NCI-H524 (cell line): ENCODE measurements at places on chromosomes 11 and 22.

GRCh38 chr11:112455791-112456190 lies 195.1 kb upstream of the PLET1 start:
- no peak for DNase-seq

DNA sequence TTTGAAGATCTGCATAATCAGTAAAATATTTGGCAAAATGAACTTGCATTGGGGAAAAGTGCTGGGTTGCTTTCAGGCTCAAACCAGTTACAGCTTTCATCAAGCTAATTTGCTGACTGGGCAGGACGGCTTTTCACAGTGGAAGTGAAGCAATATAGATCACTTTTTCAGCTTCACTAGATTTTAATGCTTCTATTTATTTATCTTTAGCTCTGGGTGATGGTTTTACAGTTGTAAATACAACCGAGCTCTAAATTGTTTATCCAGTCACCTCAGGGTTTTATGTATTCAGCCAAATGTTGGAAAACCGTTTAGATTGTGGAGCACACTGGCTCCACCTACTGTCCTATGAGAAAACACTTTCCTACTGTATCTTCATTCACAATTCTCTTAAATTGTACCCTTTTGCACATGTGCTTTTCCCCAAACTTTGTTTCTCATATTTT lies 58.2 kb downstream of the ACER3 start:
- DNase-seq = peak; percentile 69

DNA sequence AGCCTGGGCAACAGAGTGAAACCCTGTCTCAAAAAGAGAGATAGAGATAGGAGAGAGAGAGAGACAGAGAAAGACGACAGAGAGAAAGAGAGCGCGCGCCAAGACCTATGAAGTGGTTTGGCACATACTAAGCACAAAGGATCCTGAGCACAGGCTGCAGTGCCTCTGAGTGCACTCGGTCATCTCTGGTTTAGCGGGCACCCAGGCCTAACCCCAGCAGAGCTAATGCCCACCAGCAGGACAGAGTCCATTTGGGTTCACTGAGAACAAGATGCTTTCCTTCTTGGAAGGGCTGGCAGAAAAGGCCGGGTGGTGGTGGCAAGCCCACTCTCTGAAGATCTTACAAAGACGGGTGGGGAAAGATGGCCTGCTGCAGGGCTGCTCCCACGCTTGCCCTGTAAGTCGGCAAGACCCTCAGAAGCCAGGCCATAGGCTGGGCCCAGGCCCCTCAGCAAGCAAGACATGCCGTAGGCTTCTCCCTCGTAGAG lies 3.3 kb downstream of the SCARF2 start:
- no peak for DNase-seq

DNA sequence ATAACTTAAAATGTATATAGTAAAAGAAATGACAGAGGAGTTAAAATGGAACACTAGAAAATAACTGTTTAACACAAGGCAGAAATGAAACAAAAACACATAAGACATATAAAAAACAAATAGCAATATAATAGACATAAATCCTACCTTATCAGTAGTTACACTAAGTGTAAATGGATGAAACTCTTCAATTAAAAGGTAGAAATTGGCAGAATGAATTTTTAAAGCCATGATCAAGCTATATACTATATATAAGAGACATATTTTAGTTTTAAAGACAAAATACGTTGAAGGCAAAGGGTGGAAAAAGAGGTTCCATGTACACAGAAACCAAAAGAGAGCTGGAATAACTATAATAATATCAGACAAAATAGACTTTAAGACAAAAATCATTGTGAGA lies 4.9 kb upstream of the TMPRSS5 start:
- no peak for DNase-seq

DNA sequence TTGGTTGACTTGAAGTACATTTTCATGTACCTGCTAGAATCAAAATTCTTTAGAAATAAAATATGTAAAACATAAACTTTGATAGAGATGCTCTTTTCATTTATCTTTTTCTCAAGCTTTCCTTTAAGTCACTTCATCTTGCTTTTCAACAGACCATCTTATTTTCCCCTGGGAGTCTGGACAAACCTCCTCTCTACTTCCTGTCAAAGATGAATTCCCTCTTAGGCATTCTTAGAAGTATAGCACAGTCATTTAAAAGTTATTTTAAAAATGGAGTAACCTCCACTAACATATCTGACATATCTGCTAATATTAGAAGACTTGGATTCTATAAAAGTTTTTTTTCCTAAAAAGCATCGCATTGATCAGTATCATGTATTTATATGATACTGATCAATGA lies 84.8 kb upstream of the PAX6 start:
- no peak for DNase-seq

DNA sequence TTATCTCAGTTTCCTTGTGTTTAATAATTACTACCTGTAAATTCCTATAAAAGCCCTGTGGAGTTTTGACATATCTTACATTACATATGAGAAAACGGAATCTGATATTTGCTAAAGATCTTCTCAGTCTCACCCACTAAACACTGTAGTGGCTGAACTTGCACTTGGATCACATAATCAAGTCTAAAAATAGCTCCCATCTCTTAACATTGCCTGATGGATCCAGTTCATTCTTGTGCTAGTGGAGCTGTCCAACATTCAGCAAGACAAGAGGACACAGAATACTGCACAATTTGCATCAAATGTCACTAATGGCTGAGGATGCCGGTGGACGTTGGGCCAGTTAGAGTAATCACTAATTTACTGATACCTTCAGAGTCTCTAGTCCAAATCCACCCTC lies 569.9 kb upstream of the ANO5 start:
- DNase-seq = peak; percentile 15

GRCh38 chr11:6402061-6402470 lies 11.8 kb downstream of the SMPD1 start:
- no peak for DNase-seq

DNA sequence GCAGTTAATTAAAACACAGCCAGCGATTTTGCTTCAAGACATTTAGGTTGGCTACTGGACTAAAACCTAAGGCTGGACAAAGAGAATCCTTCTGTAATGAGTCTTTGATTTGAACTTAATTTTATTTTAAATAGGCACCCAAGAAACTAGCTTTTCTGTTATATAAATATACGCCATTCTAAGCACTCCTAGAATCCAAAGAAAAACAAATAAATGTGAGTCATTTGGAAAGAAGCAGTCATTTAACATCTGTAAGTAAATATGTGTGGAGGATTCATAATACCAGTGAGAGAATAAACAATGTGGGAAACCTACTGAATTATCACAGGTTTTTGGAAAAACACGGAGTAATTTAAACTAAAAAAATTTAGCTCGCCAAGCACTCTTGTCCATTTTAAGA lies 1.2 kb upstream of the TECTA start:
- DNase-seq = no peak

DNA sequence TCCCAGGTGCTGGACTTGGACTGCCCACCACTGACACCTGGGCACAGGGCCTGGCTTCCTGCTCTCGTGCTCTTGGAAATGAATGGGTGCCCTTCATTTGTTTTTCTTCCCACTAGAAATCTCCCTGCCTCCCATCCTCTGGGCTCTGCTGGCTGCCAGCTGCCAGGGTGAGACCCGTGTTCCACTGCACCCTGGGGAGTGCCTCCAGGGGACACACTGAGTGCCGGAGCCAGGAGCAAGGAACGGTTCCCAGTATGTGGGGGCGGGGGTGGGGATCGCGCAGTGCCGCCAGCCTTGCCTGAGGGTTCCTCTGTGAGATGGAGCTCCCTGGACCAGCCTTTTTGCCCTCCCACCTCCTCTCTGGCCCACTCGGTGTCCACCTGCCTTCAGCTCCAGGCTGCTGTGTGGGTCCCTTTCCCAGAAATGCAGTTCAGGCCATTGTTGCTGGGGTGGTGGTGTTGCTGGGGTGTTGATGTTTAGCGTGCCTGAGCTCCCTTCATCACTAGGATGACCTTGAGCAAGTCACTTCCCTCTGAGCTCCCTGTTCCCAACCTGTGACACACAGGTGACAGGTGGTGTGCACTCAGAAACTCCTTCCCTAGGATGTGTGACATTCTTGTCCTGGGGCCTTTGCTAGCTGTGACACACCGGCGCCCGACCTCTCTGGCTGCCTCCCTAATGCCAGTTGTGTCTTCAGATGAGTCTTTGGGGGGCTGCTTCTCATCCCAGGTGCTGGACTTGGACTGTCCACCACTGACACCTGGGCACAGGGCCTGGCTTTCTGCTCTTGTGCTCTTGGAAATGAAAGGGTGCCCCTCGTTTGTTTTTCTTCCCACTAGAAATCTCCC lies 72.1 kb downstream of the MED15 start:
- no peak for DNase-seq

- no peak for DNase-seq
These were observed 932.3 kb downstream of the BRD1 start for GRCh38 chr22:48895336-48895735.

DNA sequence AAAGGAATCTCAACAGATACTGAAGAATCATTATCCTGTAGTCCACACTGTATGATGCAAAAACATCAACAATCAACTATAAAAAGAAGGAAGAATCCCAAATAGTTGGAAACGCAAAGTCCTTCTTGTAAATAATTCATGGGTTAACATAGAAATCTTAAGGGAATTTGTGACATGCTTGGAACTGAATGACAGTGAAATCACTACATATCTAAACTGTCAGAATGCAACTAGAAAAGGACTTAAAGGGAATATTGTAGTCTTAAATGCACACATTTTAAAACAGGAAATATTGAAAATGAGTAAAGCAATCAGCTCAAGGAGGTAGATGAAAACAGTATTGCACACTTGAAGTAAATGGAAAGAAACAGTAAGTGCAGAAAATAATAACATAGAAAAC lies 147.6 kb upstream of the MPPED2 start:
- no peak for DNase-seq

DNA sequence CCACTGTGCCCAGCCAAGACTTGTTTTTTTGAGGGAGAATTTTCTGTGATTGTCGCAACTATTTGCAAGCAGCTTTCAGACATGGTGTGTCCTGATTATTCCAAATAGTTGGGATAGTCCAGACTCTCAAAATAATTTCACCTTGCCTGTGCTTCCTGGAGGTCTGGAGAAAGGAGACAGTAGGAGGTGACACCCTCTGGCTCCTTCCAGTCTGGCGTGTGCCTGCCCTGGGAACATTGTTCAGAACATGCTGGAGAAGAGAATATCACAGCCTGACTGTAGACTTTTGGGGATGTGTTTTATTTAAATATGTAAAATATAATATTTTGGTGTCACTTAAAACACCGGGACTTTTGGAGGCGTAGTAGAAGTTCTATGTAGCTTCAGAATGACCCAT lies 14.9 kb downstream of the ZNRF3 start:
- no peak for DNase-seq

DNA sequence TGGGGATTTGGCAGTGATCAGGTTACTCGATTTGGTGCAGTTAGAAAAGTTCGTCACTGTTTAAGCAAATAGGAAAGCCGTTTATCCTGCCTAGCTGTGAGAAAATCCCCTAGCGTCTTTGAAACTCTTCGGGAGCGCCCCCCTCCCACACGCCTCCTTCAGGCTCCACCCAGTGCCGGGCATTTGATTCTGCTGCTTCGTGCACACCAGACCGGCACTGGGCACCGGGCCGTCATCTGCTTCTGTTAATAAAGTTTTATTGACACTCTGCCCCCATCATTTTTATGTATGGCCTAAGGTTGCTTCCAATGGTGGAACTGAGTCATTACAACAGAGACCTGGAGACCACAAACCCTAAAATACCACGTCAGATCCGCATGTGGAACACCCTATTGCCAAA lies 50.9 kb downstream of the IGF2 start:
- no peak for DNase-seq

- no peak for DNase-seq
These were observed 20.3 kb downstream of the AP2A2 start for GRCh38 chr11:945986-946385.

DNA sequence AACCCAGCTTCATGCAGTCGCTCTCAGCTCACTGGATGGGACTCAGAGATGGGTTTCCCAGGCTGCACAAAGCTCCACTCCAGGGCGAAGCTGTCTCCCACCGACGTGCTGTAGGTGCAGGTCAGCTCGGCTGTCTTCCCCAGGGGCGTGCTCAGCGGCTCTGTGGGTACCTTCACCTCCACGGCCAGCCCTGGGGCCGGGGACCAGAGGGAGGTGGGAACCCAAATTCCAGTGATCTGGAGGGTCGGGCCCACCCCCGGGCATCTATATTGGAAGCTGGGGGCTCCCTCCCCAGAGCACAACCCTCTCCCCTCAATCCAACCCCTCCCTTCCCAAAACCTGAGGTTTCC lies 689 bp downstream of the VSIG2 start:
- DNase-seq = no peak

DNA sequence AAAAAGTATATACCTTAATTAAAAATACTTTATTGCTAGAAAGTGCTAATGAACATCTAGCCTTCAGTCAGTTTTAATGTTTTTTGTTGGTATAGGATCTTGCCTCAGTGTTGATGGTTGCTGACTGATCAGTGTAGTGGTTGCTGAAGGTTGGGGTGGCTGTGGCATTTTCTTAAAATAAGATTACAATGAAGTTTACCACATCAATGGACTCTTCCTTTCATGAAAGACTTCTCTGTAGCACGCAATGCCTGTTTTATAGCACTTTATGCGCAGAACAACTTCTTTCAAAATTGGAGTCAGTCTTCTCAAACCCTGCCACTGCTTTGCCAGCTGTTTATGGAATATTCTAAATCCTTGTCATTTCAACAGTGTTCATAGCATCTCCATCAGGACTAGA lies 50.6 kb downstream of the LDLRAD3 start:
- DNase-seq = no peak
